HS-27A (cell line): ENCODE measurements at places on chromosomes 4 and X.

- no peak for DNase-seq
Measured at GRCh38 chr4:52995360-52996030, 133.4 kb downstream of the RASL11B start.

- DNase-seq = no peak
Measured at GRCh38 chrX:149648932-149649331, 17.3 kb upstream of the TMEM185A start.

GRCh38 chr4:967113-968104 lies 6.0 kb downstream of the DGKQ start:
- no peak for DNase-seq

DNA sequence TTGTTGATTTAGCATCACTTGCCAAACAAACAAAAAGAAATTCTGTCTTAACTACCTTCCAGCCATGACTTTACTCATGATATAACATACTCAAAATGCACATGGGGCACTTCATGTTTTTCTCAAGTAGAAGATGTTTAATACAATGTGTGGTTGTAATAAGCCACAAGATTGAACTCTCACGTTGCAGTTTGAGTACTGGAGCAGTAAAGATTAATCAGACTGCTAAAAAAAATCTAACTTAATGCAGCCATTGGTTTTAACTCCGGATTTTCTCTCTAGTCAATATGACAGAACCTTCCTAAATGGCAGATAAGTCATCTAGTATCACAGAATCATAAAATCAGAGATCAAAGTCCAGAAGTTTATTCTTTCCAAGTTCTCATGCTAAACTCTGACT lies 117.9 kb downstream of the SH3KBP1 start:
- no peak for DNase-seq

- DNase-seq = no peak
Measured at GRCh38 chrX:69024931-69025330, 140.3 kb downstream of the PJA1 start.

DNA sequence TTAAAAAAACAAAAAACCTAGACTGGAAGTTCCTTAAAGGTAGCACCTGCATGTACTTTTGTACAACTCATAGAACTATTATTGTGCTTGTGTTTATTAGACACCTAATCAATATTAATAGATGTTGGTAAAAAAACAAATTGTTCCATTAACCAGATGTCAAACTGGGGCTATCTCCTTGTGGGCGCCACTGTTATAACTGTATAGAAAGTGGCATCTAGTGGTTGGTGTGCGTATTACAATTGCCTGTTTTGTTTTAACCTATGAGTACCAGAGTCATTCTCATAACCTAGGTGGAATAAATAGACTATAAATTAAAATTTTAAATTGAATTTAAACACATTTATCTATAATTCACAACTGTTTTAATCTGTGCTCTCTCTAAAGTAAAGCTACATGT lies 97.4 kb downstream of the COL4A5 start:
- no peak for DNase-seq
